SK-N-SH (cell line): ENCODE measurements at places on chromosomes 7 and 10. TPM values are rescaled to one million over a fixed set of nuclear protein-coding genes. Genes with fewer than 3 reads are reported as not detected.

DNA sequence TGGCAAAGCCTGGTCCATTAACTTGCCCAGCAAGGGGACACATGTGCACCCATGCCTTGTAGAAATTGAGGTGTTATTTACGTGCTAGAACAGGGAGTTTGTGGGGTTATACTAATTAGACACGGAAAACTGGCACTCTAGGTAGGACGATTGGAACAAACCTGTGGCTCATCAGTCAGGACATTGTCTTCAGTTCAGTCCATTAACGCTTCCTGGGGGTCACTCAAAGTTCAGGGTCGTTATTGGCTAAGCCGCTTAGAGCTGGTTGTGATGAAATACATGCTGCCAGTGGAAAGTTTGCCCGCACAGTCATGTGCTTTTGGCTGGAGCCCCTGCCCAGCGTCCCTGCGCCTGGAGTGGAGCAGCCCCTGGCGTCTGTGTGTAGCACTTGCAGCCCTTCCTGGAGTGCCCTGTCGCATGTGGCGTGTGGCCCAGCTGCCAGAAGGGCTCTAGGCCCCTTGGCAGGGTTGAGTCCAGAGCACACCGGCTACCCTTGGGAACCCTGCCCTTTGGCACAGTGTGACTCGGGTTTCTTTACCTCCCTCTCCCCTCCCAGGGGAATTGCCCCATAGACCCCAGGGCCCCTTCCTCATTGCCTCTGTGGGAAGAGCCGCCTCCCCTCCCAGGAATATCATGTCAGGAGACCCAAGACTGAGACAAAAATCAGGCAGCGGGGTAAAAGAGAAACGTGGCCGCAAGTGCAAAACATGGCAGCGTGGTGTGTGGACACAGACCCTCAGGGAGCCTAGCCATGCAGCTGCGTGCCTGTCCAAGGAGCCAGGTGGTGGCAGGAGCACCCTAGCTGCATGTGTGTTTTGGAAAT, 9.8 kb downstream of the ZNF775 start:
- DNase-seq: no peak

- no peak for DNase-seq
Measured at GRCh38 chr7:27836536-27836935, 96.6 kb downstream of the TAX1BP1 start.

GRCh38 chr10:86341361-86341811, 25.2 kb downstream of the GRID1 start:
- DNase-seq: peak; percentile 53

DNA sequence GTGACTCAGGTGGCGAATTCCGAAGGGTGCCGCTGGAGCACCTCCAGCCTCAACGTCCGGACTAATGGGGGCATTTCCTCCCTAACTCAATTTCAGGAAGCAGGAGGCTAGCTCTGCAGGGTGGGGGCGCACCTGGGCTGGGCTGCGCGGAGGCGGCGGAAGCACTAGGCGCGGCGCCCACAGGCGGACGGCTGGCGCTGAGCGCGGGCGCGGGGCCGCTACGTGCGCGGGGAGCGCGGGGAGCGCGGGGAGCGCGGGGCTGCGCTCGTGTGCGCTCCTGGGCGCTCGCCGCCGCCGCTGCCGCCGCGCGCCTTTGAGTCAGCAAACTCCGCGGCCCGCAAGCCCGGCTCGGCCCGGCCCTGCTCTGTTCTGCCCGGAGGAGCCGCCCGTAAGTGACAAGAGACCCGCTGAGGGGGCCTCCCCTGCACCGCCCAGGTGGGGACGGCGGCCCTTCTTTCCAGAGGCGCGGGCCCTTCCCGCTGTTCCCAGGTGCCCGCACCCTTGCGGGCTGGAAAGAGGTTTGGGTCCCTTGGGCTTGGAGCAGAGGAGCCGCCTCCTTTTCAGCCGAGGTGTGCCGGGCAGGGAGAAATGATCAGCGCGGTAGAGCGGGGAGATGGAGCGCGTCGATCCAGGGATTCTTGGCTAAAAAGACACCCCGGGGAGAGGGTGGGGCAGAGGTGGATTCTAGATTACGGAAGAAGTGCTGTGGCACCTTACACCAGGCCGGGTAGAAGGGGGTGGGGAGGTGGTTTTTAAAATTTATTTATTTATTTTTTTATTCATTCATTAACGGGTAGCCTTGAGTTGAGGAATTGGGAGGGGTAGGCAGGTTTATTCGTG, at the start of gene SNX10:
Gene SNX10, plus strand, starts transcription at position 164 of the 840 bp plus-strand sequence. CDS start 54,581 bp downstream, outside the sequence.
- peak; percentile 85 for DNase-seq

- DNase-seq: no peak
Measured at GRCh38 chr10:120103738-120104560, 211.4 kb downstream of the SEC23IP start.

GRCh38 chr10:112842832-112843360, 107.2 kb upstream of the TCF7L2 start:
- peak; percentile 44 for DNase-seq

GRCh38 chr10:52472406-52473146, 158.5 kb downstream of the DKK1 start:
- no peak for DNase-seq

Gene TSPAN13
- 0.26 and 0.42 TPM in 2 replicates for polyA plus RNA-seq

Gene LRRC61
- 0.93 and 0.99 TPM in 2 replicates for polyA plus RNA-seq

Gene RARRES2
- 0.26 and 0.43 TPM in 2 replicates for polyA plus RNA-seq

Gene CRCP
- polyA plus RNA-seq: 34.0 and 34.1 TPM in 2 replicates
